ENCODE measurements at places on chromosomes 11 and 22. TPM values are rescaled to one million over a fixed set of nuclear protein-coding genes. Genes with fewer than 3 reads are reported as not detected.

RIBC2 gene
- not detected for total RNA-seq

DNA sequence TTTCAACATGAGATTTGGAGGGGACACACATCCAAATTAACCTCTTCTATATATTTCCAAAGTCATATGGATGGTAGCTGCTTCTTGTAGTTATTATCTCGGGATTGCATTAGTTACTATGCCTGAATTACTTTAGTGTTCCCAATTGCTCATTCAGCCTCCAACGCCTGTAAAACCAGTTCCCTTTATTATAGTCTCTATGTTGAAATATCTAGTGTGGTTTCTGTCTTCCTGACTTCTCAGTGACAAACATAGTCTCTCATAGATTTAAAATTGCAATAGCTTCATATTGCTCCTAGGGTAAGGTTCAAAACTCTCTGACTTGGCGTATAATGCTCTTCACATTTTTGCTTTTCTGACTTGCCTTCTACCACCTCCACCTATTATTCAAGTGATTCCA is 366.4 kb downstream of the CASP12 start:
- no peaks in the 10 kb centered on the region for H3K27me3 ChIP-seq
- H3K36me3 ChIP-seq: no peaks in the 10 kb centered on the region
- DNase-seq: no peak
- H3K27ac ChIP-seq: no peak overlapping the region
- H3K4me3 ChIP-seq: no peak overlapping the region

GRCh38 chr22:42856179-42856864 is 751 bp downstream of the ARFGAP3 start:
- H3K4me3 ChIP-seq: peak overlapping the region; percentile 64
- DNase-seq: peak; percentile 88
- no peaks in the 10 kb centered on the region for H3K27me3 ChIP-seq
- H3K4me1 ChIP-seq: peaks cover 28% of the 10 kb centered on the region
- H3K36me3 ChIP-seq: no peaks in the 10 kb centered on the region
- H3K27ac ChIP-seq: peak overlapping the region; percentile 98

- DNase-seq: no peak
- H3K27me3 ChIP-seq: no peaks in the 10 kb centered on the region
- H3K36me3 ChIP-seq: no peaks in the 10 kb centered on the region
- no peak overlapping the region for H3K27ac ChIP-seq
Measured at GRCh38 chr11:76167590-76167989, 38.7 kb downstream of the WNT11 start.

DNA sequence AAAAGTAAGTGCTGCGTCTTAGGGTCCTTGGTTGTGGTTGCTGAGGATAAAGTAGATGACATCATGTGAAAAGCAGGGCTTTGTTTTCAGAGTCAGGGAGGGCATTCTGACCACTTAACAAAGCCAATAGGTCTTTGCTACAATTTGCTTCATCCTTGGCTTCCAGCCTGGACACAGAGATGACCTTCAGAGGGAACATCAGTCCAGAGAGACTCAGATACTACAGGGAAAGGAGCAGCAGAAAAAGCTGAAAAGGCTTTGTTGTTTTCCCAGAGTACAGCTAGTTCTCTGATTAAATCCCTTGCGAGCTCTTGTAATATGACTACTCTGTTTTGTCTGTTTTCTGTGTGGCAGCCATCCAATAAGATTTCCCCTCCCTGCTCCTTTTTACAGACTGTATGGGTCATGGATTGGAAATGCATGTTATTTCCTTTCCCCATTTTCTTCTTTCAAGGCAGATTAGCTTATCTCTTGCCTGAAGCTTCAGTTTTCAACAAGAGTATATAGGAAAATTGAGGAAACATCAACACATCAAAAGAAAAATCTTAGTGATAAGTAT is 31.9 kb downstream of the ATG13 start:
- peaks cover 28% of the 10 kb centered on the region for H3K4me1 ChIP-seq
- H3K36me3 ChIP-seq: peaks cover 87% of the 10 kb centered on the region
- no peaks in the 10 kb centered on the region for H3K27me3 ChIP-seq
- no peak for DNase-seq
- H3K4me3 ChIP-seq: no peak overlapping the region
- H3K27ac ChIP-seq: peak overlapping the region; percentile 12

- H3K4me1 ChIP-seq: peaks cover 91% of the 10 kb centered on the region
- no peaks in the 10 kb centered on the region for H3K27me3 ChIP-seq
- no peak overlapping the region for H3K4me3 ChIP-seq
- H3K36me3 ChIP-seq: peaks cover 19% of the 10 kb centered on the region
- peak overlapping the region; percentile 96 for H3K27ac ChIP-seq
Measured at GRCh38 chr22:43154887-43155536, 3.7 kb downstream of the TSPO start.

MYH9 gene
- total RNA-seq: 1,376 TPM
